Activated CD4-positive, alpha-beta memory T cell treated with anti-CD3 and anti-CD28 coated beads for 36 hours (primary cell): ENCODE measurements at places on chromosomes 1 and 21.

GRCh38 chr1:166944186-166944967 is 31.0 kb downstream of the ILDR2 start:
- DNase-seq, result no peak

DNA sequence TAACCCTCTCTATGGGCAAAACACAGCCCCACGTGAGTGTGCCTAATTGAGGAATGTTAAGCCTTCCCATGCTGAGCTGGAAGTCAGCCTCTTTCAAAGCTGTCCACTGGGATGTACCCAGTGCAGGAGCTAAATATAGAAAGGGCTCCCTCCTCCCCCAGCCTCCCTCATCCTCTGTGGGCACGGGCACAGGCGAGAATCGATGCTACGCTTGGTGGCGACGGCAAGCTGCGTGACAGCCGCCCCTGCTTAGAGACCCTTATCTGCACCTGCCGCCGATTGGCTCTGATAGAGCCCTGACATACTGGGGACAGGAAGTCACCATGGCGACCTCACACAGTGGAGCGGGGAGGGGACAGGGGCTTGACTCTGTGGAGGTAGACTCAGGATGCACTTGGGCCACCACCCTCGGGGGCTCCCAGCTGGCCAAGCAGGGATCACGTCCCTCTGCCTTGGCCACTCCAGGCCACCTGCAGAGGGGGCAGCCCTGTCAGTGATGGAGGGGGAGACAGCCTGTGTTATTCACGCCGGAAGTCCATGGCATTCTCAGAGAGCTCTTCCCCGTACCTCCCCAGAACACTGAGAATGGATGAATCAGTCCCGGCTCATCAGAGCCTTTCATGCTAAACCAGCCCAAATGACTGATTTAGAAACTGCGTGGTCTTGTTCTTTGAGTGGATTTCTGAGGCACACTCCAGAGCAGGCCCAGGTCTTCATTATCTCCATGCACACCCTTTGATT is 84.8 kb downstream of the KCND3 start:
- peak; percentile 60 for DNase-seq

- DNase-seq, result no peak
Observed at GRCh38 chr1:228900886-228901392, 165.7 kb downstream of the RHOU start.

GRCh38 chr21:42257091-42257765 is 38.3 kb downstream of the ABCG1 start:
- DNase-seq, result no peak

- no peak for DNase-seq
Observed at GRCh38 chr1:108615544-108615943, 45.3 kb downstream of the HENMT1 start.

DNA sequence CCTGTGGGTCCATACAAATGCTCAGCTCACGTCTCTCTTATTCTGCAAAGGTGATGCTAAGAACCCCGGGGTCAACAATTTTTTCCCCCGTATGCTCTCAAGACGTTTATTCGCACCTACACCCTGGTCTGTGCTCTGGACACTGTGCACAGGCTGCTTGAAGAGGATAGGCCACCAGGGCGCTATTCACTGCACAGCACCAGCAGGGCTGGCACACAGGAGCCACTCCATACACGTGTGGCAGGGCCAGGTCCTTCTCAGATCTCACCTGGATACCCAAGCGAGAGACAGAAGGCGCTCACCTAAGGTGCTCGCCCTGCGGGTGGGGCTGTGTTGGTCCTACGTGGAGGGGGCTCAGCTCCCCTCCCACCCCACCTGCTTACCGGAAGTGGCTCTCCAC is 16.7 kb downstream of the TMEM63A start:
- DNase-seq, result no peak

GRCh38 chr1:206635080-206635977 is at the start of gene DYRK3:
Gene DYRK3, plus strand, starts transcription at chr1:206635536. Its CDS starts 168 bp downstream, at chr1:206635704.
- DNase-seq, result peak; percentile 96

GRCh38 chr1:168835176-168835575 is 106.2 kb upstream of the DPT start:
- DNase-seq, result no peak

GRCh38 chr1:44609412-44609767 is 64.9 kb downstream of the TMEM53 start:
- DNase-seq, result peak; percentile 45

DNA sequence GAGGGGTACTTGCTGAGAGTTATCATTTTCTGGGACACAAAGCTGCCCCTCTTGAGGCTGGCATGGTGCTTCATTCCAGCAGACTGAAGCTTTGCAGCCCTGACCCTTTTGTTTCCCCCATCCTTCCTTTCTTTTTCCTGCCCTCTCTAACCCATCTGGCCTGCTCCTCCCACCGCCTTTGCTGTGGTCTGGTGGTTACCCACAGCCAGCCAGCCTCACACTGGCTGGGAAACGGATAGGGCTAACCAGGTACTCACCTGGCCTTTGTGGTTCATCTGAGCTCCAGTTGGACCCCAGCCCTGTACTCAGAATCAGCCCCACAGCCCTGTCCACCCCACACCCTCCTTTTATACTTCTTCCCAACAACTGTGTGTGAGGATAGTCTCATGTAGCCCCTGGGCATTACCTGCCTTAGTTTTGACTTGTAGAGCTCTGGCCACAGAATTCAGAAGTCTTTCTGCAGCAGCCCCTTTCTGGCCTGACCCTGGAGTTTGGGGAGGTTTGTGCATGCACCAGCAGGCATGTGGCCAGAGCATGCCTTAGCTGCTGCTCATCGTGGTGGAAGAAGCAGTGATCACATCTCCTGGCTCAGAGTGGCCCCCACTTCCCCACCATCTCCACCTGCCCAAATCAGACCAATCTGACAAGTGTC is 138.0 kb downstream of the TRABD2B start:
- DNase-seq, result no peak

- no peak for DNase-seq
Observed at GRCh38 chr1:78715181-78715661, 65.6 kb downstream of the IFI44 start.

DNA sequence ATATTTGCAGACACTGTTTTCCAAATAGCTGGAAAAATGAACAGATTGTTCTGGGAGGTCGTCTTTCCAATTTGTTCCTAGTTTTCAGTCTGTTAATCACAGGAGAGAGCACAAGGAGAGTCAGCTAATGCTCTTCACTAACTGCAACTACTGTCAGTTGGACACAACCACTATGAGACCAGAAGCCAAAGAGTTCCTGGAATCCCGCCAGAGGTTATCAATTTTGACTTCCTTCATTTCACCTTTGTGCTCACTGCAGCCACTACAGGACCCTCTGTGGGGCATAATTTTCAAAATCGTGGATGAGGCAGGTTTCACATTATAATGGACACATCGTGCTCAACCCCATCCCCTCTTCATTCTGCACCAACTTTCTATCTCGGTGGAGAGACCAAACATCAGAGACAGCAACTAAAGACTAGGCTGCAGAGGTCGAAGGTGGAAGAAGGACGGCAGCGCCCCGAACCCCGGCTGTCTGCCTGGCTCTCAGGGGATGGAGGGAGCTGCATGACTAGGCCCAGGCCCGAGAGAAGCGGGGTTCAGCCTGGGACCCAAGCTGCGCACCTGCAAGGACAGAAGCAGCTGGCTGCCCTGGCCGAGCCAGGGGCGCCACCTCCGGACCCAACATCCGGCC is 602 bp downstream of the KIAA0319L start:
- DNase-seq, result no peak

GRCh38 chr1:3366126-3367051 is 88.1 kb upstream of the ARHGEF16 start:
- DNase-seq, result no peak

GRCh38 chr1:61638911-61639605 is 85.9 kb downstream of the TM2D1 start:
- DNase-seq, result no peak

GRCh38 chr21:16837321-16837720 is 675.5 kb upstream of the CXADR start:
- DNase-seq, result no peak

DNA sequence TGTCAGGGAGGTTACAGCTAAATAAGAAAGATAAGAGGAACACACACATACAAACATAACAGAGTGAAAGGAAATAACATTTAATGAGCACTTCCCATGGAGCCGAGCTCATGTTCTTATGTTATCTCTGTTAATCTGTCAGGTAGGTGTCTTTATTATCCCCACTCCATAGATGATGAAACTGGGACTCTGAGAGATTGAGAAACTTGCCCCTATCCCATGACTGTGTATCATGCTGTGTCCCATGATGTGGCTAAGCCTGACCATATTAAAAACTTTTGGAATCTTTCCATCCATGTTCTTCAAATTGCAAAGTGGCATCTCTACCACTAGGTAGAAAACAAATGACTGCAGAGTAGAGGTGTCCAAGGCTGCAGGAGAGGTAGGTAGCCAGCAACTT is 285.2 kb upstream of the SGIP1 start:
- no peak for DNase-seq

GRCh38 chr1:178282949-178283367 is 189.1 kb downstream of the RASAL2 start:
- DNase-seq, result no peak

- no peak for DNase-seq
Observed at GRCh38 chr1:21855257-21856096, 43.4 kb downstream of the LDLRAD2 start.

DNA sequence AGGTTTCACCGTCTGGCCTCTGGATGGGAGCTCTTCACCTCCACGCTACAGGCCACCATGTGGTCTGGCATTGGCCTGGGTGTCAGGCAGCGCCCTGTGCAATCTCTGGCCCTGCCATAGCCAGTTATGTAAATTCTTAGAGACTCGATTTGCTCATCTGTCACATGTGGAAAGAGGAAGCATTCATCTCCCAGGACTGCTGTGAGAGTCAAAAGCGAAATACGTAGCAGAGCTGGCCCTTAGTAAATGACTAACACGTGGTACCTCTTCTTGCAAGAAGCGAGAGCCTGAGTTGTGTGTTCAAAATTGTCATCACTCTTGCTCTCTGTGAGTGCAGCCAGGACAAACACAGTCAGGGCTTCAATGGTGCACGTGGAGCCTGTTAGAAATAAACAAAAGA is 159.0 kb upstream of the BACE2 start:
- DNase-seq, result no peak

DNA sequence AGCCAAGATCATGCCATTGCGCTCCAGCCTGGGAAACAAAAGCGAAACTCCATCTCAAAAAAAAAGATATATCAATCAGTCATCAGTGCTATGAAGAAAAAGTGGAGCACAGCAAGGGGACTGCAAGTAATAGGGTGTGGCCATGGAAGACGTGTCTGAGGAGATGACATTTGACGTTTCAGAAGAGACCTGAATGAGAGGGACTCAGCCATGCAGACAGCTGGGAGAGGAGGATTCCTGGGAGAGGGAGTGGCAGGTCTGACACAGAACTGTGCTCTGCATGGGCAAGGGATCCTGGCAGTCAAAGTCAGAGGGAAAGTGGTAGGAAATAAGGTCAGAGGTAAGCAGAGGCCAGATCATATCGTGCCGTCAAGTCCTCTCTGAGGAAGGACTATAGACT is 3.3 kb downstream of the LAX1 start:
- peak; percentile 28 for DNase-seq

DNA sequence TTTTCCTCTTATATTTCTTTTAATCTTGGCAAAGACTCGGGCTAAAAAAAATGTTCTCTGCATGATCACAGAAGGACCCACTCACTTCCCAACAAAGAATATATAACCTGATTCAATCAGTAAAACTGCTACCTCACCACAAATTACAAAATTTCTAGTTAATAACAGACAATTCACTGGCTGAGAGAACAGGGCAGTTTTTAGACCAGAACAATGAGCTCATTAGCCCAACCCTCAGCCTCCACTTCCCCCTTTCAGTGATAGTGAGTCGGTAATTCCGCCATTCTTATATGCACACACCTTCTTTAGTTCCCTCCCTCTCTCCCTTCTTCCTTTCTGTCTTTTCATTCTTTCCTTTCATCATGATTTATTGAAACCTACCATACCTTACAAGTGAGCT is 8.9 kb downstream of the SIPA1L2 start:
- no peak for DNase-seq

DNA sequence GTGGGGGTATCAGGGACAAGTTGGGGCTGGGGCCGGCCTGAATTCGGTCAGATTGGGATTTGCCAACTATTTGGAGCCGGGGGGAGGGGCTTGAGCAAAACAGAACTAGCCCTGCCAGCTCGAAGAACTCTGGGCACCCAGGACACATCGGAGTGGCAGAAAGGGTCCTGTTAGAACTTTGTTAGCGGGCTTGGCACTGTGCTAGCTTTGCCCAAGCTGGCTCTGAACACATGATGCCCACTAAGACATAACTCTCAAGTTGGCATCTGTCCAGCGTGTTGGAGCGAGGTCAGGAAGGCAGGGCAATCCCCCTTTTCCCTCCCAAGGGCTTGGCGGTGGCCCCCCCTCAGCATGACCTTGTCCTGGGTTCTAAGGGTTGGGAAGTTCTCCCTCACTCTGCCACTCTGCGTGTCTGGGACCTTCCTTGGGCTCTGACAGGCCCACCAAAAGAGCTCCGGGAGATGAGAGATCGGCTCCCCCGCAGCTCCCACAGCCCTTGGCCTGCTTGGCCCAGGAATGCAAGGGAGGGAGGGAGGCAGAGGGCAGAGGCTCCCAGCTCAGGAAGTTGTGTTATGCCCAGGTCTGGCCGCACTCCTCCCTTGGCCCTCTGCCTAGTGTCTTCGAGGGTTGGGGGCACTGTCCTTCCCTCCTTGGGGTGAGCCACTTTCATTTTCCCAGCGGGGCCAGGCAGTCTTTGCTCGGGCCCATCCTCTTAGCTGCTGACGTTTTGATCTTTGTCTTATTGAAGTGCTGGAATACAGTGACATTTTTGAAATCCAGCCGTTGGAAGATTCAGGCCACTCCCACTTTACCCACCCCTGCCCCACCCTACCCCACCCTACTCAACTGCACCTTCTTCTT is 1.2 kb downstream of the LMNA start:
- DNase-seq, result no peak

GRCh38 chr1:198909973-198910372 is 271.1 kb downstream of the PTPRC start:
- no peak for DNase-seq

DNA sequence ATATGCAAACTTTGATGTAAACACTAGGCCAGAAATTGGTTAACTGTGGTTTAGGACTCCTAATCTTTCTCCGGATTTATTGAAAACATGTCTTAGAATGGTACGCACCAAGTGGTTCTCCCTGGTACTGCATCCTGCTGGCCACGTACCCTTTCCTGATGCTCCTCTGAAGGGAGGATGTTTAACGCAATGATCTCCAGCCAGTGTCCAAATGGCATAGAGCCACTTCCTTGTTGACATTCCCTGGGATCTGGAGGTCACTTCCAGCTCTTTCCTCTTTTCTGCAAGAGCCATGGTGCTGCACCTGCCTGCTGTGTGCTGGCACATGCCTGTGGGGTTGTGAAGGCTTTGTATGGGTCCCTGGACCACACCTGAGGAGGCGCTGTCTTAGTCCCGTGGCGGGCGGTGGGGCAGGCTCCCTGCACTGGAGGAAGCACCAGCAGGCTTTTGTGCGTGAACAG is 53.9 kb downstream of the GALNT2 start:
- no peak for DNase-seq

DNA sequence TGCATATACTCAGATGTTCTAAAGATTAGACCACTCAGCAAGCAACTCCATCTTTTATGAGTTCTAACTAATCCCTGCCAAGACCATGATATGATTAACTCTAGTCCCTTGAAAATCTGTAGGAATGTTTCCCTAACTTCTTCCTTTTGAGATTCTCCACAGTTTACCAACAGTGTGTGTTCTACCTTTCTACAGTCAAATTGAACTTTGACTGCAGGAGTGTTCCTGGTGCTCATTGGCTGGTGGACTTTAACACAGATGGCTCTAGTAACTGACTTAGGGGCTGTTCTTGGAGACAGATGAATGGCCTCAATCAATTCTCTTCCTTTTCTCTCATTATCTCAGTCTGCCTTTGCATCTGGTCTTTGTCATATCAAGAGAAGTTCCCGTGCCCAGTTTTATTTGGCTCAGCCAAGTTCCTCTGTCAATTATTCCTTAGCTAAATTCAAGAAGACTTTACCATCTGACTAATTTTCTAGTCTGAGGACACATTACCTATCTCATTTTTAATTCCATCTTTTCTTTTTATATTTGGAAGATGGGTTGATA is 643.9 kb upstream of the CAMK1G start:
- no peak for DNase-seq
